ENCODE measurements at places on chromosomes 2 and 18. TPM values are rescaled to one million over a fixed set of nuclear protein-coding genes. Genes with fewer than 3 reads are reported as not detected.

GRCh38 chr2:238700117-238700457, 147.8 kb upstream of the TWIST2 start:
- no peak for DNase-seq

GRCh38 chr2:16391986-16392385, 273.6 kb downstream of the CYRIA start:
- no peak for DNase-seq

- no peak for DNase-seq
Observed at GRCh38 chr2:6342273-6342920, 523.3 kb downstream of the CMPK2 start.

- DNase-seq: no peak
Observed at GRCh38 chr18:44452346-44452745, 228.3 kb upstream of the SETBP1 start.

DNA sequence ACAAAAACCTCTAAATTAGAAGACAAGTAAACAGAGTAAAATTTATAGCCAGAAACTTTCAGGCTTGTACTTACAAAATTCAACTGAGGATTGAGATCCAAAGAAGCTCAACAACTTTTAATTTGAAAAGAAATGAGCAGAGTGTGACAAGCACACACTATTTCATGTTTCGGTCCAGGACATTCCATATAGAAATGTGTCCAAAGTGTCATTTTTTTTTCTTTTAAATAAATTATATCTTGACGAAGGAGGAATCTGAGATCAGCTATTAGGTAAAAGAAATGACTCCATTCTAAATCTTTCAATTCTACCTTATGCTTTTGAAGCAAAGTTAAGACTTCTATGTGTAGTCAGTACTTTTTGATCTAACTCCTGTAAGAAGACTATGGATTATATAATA, 4.6 kb downstream of the FN1 start:
- DNase-seq: no peak

DNA sequence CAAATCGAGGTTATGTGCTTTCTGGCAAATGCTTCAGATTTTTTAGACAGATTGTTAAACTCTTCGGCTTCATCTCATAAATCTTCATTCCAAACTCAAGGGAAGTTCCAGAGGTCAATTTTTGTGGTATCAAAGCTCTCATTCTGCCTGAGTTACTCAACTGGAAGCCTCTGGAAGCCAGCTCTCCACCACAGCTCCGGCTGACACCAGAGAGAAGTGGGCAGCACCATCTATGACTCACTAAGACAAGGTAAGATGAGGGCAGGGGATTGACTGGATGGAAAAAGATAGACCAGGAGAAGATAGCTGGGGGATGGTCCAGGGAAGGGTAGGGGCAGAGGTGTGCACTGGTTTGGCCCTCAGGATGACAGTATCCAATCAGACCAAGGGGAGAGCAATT, 137.3 kb upstream of the HNRNPA3 start:
- DNase-seq: no peak

- no peak for DNase-seq
Observed at GRCh38 chr2:209146682-209147320, 277.0 kb upstream of the MAP2 start.

- no peak for DNase-seq
Observed at GRCh38 chr18:48947092-48947491, 3.7 kb downstream of the SMAD7 start.

- DNase-seq: no peak
Observed at GRCh38 chr2:57218206-57218605, 828.4 kb upstream of the VRK2 start.

GRCh38 chr2:67955748-67956603, 106.8 kb downstream of the C1D start:
- DNase-seq: no peak

GRCh38 chr2:202871300-202872141, at the start of gene ICA1L:
ICA1L (minus strand) TSS chr2:202871766; CDS start chr2:202829009, 42,757 bp downstream.
- DNase-seq: peak; percentile 81

GRCh38 chr2:134927195-134927594, 8.6 kb downstream of the CCNT2 start:
- DNase-seq: no peak

- DNase-seq: no peak
Observed at GRCh38 chr18:55119434-55119833, 160.2 kb upstream of the CCDC68 start.

- DNase-seq: no peak
Observed at GRCh38 chr2:38600921-38601455, 1.7 kb downstream of the HNRNPLL start.

DNA sequence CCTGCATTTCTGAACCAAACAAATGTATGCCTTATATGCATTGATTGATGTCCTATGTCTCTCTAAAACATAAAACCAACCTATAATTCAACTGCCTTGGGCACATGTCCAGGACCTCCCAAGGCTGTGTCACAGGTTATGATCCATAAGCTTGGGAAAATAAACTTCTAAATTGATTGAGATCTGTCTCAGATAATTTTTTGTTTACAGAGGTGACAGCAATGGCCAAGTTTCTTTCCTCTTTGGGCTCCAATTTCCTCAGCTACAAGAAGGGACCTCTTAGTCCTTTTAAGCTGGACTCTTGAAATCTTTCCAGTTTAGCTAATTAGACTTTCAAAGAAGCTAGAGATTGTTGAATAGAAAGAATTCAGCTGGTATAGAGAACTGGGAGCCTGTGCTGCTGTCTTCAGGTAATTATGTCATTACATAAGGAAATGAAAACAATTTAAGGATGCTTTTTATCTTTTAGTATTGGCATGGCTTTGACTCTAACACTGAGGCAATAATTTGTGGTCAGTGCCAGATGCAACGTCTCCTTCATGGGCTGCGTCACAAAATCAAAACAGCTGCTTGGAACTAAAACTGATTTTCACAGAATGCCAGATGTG, 412.1 kb upstream of the TRIB2 start:
- no peak for DNase-seq

- DNase-seq: no peak
Observed at GRCh38 chr2:210189452-210190138, 18.4 kb upstream of the KANSL1L start.

DNA sequence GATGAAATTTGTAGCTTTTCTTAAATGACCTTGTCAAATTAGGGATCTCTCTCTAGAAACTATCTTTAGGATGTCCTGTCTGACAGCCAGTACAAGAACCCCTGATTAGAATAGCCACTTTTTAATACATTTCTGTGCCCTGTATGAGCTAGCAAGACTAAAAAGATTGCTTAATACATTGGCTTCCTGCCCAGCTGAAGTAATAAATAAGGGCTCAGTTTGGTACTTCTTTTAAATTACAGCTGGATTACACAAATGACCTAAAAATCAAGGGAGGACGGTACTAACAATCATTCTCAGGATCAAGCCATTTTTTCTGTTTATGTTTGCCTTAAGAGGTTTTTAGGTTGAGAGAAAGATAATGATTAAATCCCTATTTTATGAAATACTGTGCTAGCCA, 11.6 kb upstream of the OLA1 start:
- DNase-seq: no peak

DNA sequence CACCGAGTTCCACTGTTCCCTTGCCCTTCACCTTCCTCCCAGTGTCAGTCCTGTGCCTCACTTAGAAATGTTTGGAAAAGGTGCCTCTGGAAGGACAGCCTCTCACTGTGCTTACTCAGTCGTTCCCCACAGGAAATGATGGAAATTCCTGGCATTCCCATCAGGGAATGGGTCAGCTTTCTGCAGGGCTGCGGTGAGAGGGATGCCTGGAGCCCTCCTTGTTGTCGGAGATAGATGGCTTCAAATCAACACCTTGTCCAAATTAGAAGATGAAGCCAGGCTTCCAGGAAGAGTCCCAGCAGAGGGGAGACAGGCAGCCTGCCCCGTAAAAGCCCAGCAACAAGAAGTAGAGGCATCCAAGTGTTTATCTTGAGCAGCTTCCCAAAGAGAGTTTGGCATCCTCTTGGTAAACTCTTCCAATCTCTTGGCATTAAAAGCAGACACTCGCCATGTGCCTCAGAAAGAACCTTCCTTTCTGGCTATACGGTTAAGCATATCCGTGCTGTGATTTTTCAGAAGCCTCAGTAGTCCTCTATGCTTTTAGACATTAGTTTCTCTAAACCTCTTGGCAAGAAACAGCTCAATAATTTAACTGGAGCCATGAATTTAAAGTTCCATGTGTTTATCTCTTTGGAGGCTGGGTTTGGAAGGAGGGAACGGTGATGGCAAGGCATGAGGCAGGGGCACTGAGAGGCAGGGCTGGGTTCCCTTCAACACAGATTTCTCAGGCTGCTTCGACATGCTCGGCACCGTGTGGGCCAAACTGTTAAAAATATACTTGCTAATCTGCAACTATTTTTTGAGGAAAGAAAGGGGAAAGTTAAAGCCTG, 25.1 kb downstream of the COLEC12 start:
- DNase-seq: no peak

DNA sequence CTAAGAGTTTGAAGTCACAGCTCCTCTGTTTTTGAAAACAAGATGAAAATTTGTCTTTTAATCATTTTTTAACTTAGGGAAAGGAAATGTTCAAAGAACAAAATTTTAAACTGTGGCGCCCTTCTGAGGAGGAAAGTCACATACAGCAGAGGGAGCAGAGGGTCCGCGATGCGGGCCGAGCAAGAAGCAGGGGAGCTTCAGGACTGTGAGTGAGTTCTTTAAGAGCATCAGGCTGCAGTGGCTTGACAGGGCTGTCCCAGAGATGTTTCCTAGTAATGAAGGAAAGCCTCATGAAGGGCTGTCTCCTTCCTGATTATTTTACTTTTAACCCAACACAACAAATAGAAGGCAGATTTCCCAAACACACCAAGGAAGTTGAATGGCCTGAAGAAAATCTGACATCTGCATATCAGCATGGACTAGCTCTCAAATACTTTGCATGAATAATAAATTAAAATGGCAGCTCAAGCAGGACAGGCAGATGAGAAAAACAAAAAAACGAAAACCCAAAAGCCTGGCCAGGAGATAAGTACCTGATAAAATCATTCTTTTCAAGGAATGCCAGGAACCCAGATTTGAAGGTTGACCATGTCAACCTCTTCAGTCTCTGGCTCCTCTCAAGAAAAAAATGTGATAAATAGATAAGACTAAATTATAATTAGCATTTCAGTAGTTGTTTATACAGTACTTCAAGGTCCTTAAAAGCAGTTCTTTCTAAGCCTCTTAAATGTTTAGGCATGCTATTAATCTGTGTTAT, 60.8 kb downstream of the SLC40A1 start:
- DNase-seq: no peak

DNA sequence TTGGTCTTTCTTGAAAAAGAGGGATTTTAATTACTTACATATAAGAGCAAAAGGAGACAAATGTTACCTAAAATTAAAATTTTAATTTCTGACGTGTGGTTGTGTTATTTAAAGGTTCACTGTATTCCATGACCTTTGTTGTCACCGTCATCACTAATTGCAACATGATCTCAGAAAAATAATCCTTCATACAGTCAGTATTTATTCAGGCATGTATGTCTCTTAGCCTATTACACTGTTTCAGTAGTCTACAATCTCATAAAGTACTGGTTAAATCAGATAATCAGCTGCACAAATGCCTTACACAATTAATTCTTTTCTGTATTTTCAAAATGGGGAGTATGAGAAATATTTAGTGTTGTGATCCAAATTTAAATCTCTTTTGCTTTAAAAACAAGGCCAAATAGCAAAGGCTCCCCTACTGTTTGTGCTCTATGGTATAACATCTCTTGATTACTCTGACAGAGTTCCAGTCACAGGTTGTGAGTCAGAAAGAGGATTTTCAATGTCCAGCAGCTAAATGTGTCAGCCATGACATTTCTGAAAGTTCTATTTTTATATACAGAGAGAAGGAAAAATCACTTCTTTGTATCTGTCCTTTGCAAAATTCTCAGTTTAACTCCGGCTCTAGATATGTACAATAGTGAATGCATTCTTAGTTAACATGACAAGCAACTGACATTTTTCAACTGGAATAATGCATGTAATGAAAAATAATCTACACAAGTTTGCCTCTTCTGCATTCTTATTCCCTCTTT, 184.0 kb downstream of the FIGN start:
- no peak for DNase-seq

GRCh38 chr18:26821181-26821580, 44.3 kb downstream of the AQP4 start:
- no peak for DNase-seq

- DNase-seq: no peak
Observed at GRCh38 chr2:101380376-101380775, 6.9 kb downstream of the CREG2 start.

GRCh38 chr2:86617738-86618137, 5.9 kb downstream of the RNF103 start:
- DNase-seq: no peak

Gene CYP1B1
- total RNA-seq: 237 TPM

Gene UCN
- total RNA-seq: 2.4 TPM

Gene LYPD6B
- not detected for total RNA-seq

Gene CTLA4
- 0.67 TPM for total RNA-seq

Gene L3MBTL4
- total RNA-seq: 8.7 TPM

Gene DSC1
- not detected for total RNA-seq

Gene SLC5A7
- total RNA-seq: not detected

Gene HADHA
- 107 TPM for total RNA-seq

Gene CIB4
- not detected for total RNA-seq

Gene SIX3
- total RNA-seq: not detected

Gene CDKL4
- total RNA-seq: 0.53 TPM
